Left lung (tissue), 14 donors: ENCODE measurements at places on chromosomes 12 and 14.

- no peak for DNase-seq
Observed at GRCh38 chr12:28059668-28060067, 87.1 kb upstream of the PTHLH start.

GRCh38 chr14:94040247-94040646, 14.1 kb downstream of the OTUB2 start:
- no peak for DNase-seq

- no peak for DNase-seq
Observed at GRCh38 chr14:59964251-59965007, 44.5 kb downstream of the LRRC9 start.

GRCh38 chr14:99286761-99287160, 14.8 kb upstream of the BCL11B start:
- no peak for DNase-seq

- no peak for DNase-seq
Observed at GRCh38 chr12:78249578-78249977, 418.9 kb downstream of the NAV3 start.

- no peak for DNase-seq
Observed at GRCh38 chr14:86707071-86707470, 1177.1 kb downstream of the FLRT2 start.

GRCh38 chr12:11656550-11656949, 7.1 kb downstream of the ETV6 start:
- no peak for DNase-seq

DNA sequence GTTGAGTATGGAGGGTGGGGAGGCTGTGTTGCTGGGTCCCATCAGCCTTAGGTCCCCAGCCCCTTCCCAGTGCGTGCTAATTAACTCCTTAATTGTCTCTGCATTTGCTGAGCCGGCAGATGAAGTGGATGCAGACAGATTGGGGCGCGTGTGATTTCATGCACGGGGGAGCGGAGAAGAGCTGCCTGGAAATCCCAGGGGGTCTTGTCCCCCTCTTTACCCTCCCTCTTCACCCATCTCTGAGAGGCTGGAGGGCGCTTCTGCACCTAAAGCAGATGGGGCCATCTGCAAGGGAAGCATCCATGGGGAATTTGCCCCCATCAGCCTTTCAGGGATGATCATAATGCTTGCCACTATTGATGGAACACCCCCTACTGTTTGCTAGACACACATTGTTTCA, 4.4 kb upstream of the ASIC1 start:
- no peak for DNase-seq

- peak; percentile 57 for DNase-seq
Observed at GRCh38 chr12:9707864-9708808, 24.8 kb downstream of the CLECL1 start.
